Psoas muscle (tissue), 8 donors: ENCODE measurements at places on chromosomes 3 and 15. TPM values are rescaled to one million over a fixed set of nuclear protein-coding genes. Genes with fewer than 3 reads are reported as not detected.

DNA sequence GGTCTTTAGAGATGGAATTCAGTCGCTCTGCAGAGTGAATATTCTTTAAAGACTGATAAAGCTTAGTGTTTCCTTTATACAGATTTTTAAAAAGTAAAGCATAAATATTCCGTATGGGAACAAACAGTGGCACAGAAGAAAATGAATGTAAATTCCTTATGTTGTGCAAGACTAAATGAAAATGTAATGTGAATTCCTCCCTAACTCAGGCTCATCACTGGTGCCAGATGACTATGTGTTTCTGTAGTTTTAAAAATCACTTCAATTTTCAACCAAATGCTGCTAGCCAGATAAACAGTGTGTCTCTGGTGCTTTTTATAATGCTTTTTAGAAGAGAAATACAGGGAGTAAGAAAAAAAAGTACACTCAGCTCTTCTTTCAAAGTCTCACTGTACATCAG, 154.8 kb upstream of the SNTN start:
- DNase-seq: no peak

GRCh38 chr3:116302087-116302747, 143.1 kb downstream of the LSAMP start:
- DNase-seq: no peak

The SLC38A3 gene
- 7.5 TPM for total RNA-seq

GRCh38 chr3:134338516-134339261, 35.6 kb downstream of the AMOTL2 start:
- no peak for DNase-seq

- DNase-seq: no peak
Observed at GRCh38 chr3:154794814-154795445, 285.2 kb upstream of the MME start.

DNA sequence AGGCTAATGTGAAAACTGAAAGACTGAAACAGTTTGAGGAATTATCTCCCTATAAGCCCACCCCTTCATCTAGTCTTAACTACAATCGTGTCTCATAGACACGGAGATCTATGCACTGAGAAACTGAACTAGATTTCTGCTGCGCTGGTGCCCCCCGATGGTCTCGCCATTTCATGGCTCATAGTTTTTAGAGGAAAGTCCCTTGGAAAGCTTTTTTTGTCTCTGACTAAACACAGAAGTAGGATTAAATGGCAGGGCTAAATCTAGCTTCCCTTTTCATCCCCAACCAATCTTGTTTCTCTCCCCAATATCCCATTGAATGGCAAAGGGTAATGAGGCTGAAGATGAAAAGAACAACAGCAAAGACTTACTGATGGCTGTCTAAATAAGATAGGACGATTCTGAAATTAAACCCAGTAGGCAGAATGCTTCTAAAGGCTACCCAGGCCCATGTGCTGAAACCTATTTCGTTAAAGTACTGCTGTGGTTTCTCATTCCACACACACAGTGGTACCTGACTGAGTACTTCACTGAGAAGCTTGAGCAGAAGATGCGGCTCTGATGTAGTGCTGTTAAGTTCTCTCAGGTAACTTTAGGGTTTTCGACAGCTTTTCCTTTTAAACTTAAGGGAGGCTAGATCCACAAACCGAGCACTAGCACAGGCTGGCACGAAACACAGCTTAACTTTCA, 142.7 kb downstream of the GADL1 start:
- DNase-seq: no peak

The TERC gene
- 1.5 TPM for total RNA-seq

GRCh38 chr15:35319354-35319753, 226.6 kb downstream of the DPH6 start:
- DNase-seq: no peak

GRCh38 chr3:45553469-45553974, 41.0 kb upstream of the LIMD1 start:
- peak; percentile 87 for DNase-seq

GRCh38 chr3:128077202-128077624, 25.0 kb downstream of the SEC61A1 start:
- no peak for DNase-seq

DNA sequence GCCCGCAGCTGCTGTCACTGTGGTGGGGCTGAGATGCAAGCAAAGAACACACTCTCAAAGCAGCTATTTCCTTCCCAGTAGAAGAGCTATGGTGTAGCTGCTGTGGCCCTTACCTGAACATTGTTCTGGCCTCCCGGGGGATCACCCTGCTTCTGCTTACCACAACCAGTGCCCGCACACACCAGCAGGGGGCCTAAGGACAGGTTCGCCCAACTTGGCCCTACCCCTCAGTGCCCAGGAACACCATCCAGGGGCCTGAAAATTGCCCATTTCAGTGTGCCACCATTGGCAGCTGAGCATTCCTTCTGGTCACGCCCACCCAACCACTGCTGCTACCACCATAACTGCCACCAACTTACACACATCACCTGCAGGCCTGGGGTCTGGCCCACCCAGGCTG, 113.0 kb downstream of the TP63 start:
- DNase-seq: no peak

DNA sequence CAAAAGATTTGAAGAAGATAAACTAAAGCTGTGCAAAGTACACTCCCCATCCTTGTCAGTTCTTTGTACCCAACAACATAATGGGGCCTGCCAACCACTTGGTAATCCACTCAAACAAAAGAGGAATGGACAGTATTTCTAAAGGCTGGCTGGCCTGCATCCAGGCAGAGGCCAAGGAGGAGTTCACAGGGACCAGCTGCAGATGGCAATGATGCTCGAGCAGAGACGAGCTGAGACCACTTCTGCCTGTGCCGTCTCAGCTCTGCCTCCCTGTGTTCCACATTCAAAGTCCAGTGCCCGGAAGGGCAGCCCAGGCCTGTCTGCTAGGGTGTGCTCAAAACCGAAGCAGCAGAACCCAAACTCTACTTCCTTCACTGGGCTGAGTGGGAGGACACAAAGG, 14.3 kb downstream of the CXCR6 start:
- no peak for DNase-seq

DNA sequence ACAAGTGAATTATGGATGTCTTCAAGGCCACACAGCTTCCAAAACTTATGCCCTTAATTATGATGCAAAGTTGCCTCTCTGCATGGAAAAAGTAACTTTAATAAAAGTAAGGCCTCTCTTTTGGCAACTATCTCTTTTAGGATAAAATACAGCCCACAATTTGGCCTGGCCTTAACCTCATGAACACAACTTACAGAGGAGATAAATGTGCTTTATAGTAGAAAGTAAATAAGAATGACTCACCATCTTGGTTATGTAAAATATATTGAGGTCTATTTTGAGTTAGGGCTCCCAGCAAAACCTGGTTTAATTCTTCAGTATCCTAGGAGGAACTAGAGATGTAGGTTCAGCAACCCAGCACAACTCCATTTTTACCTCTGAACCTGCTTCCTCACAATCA, 164.0 kb downstream of the ROBO2 start:
- no peak for DNase-seq

- DNase-seq: no peak
Observed at GRCh38 chr3:161647936-161648470, 151.4 kb downstream of the OTOL1 start.

DNA sequence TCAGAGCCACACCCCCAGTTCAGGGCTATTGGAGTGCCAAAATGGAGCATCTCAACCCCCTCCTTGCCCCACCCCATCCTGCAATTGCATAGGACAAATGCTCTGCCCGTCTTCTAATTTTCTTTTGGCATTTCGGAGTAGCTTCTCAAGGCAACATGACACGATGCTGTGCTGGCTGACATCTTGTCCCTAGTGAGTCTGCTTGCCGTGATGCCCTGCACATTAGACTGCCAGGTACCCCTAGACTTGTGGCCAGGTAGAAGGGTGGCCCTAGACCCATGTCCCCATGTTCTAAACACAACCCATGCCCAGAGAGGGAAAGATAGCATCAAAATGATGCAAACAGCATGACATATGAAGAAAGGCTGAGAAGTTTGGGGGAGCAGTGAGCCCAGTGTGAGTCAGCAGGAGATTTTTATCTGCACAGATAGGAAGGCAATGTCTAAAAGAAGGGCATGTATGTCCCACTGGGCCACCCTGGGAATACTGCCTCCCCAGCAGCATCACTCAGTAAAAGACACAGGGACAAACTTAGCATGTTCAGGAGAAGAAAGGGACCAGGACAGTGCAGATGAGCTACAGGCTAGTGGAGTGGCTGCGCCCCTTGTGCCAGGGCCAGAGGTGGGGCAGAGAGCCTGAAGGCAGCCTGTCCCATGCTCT, 36.8 kb downstream of the CA12 start:
- DNase-seq: no peak
